NCI-H2029 treated with DMSO at 0.1 percent for 48 hours (cell line): ENCODE measurements at places on chromosomes 12 and 14.

GRCh38 chr12:95694136-95694535 is 96.4 kb downstream of the NTN4 start:
- DNase-seq = no peak

DNA sequence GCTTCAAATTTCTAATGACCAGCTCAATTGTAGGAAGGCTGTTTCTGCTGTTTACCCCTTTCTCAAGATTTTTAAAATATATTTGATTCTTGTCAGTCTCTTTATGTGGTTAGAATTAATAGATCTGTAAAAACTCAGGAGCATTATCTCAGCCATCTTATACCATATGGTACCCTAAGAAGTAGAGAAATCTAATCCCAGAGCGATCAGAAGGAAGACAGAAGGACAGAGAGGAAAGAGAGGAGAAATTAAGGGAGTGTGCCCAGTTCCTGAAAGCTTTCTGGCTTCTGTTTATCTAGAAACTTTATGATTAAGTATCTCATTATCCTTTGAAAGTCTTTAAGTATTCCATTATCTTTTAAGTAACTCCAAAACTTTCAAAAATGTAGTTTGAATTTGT is 152.1 kb upstream of the NAV3 start:
- DNase-seq = no peak

DNA sequence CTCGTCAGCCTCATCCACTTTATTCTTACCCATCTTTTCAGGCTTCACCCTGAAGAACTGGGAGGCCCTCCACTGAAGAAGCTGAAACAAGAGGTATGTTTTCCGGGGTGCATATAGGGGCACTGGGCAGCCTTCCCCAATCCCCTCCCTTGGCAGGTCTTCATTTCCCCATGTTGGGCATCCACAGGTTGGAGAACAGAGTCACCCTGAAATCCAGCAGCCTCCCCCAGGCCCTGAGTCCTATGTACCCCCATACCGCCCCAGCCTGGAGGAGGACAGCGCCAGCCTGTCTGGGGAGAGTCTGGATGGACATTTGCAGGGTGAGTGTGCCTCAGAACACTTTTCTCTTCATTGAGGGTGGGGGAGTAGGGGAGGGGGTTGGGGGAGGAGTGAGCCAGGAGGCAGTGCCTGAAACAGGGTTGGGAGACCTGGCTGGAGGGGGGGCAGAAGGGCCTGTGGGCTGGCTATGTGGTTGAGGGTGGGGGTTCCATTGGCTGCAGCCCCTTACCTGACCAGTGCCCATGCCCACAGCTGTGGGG is 4.0 kb downstream of the NAB2 start:
- no peak for DNase-seq

GRCh38 chr14:77579780-77580179 is 36.7 kb downstream of the SPTLC2 start:
- no peak for DNase-seq

DNA sequence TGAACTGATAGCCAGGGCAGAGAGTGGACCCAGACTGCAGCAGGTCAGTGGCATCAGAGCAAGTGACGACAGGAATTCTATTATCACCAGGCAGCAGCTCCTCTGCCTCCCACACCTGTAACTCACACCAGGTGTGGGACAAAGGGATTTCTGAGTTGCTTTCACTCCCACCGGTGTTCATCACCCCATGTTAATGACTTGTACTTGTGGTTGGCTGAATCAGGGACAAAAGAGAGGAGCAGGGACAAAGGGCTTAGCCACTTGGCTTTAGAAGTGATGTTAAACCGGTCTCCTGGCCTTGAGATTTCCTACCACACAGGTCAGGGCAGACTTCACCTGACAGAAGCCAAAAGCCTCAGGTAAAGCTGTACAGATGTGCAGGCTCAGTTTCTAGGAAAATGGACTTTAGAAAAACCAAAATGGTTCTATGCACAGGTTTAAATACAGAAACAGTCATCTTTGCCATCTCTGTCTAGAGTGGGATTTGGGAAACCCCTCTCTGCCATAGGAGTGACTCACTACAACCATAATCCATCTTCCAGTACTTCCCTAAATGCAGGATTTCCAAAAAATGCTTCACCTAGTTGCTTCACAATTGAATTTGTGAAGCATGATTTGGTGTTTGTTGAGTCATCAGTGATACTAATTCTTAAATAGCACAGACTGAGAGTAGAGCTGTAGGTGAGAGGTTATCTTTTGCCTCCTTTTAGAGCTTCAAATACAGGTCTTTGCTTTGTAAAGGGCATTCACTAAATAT is 158.5 kb downstream of the PRKCH start:
- DNase-seq = no peak

DNA sequence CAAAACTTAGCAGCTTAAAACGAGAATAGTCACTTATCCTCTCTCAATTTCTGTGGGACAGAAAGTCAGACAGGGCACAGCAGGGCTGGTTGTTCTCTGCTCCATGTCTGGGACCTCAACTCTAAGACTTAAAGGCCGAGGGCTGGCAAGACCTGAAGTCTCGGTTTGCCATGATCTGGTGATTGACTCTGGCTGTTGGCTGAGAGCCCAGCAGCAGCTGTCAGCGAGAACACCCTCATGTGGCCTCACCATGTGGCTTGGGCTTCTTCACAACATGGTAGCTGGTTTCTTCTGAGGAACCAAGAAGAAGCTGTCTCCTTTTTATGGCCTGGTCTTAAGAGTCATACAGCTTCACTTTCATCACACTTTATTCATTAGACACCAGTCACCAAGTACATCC is 1.7 kb upstream of the VASH1 start:
- no peak for DNase-seq

DNA sequence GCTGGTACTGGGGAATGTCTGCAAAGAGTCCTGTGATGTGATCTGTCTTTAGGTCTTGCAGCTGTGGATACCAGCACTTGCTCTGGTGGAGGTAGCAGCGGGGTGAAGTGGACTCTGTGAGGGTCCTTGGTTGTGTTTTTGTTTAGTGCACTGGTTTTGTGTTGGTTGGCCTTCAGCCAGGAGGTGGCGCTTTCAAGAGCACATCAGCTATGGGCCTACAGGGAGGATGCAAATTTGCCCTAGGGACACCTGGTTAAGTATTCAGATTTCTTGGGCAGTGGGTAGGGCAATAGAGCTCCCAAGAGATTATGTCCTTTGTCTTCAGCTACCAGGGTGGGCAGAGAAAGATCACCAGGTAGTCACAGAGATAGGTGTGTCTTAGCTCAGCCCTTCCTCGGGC is 63.8 kb downstream of the PTGER2 start:
- DNase-seq = no peak

GRCh38 chr12:132550014-132550802 is 60.2 kb downstream of the LRCOL1 start:
- DNase-seq = no peak

DNA sequence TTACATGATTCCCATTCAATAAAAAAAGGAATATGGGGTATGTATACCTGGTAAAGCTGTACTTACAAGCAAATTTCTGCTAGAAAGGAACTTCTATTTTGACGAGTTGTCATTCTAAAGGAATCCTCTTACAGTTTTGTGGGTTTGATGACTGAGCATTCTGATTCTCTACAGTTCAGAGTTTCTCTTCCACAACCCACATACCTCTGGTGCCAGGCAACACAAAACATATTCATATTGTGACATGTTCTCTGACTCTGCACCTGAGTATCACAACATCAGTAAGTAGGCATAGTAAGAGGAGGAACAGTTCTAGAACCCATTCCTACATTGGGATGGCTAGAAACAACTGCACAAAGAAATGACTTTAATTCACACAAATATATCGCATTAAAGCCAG is 636.6 kb downstream of the MED13L start:
- no peak for DNase-seq
